Spleen (tissue), 13 donors: ENCODE measurements at places on chromosomes 1 and 21. TPM values are rescaled to one million over a fixed set of nuclear protein-coding genes. Genes with fewer than 3 reads are reported as not detected.

The IRF2BP2 gene
- 63.5 TPM for total RNA-seq

The C1orf141 gene
- total RNA-seq = not detected

The CASQ2 gene
- 0.81 TPM for total RNA-seq

The CCDC185 gene
- not detected for total RNA-seq

The OR2T2 gene
- 0.42 TPM for total RNA-seq

The CRYAA gene
- not detected for total RNA-seq

The DNM3 gene
- 5.0 TPM for total RNA-seq

The FCN3 gene
- 10.6 TPM for total RNA-seq

The NES gene
- 124 TPM for total RNA-seq

The EXTL1 gene
- total RNA-seq = 7.1 TPM

The SFT2D2 gene
- 90.2 TPM for total RNA-seq

The CFAP141 gene
- total RNA-seq = not detected

The MMEL1 gene
- total RNA-seq = 4.6 TPM

The DISP1 gene
- 4.4 TPM for total RNA-seq

The PTPRC gene
- total RNA-seq = 453 TPM

The BNIPL gene
- total RNA-seq = 0.33 TPM

The SAMSN1 gene
- total RNA-seq = 43.7 TPM

The TRPM2 gene
- 31.8 TPM for total RNA-seq

The HSD3B2 gene
- not detected for total RNA-seq

The TMEM61 gene
- total RNA-seq = not detected

The FCMR gene
- total RNA-seq = 265 TPM

The GNAI3 gene
- 10.4 TPM for total RNA-seq

The AADACL4 gene
- not detected for total RNA-seq

The GSTM5 gene
- 1.4 TPM for total RNA-seq

The OR2T29 gene
- total RNA-seq = 0.77 TPM

The EDN2 gene
- total RNA-seq = not detected

The CLCA1 gene
- total RNA-seq = not detected

The RNU1-4 gene
- 8,075 TPM for total RNA-seq

The KRTAP21-2 gene
- total RNA-seq = not detected

The RGS5 gene
- total RNA-seq = 32.4 TPM

The SPOCD1 gene
- 2.7 TPM for total RNA-seq

The DMBX1 gene
- total RNA-seq = not detected

The CYP4A22 gene
- 0.43 TPM for total RNA-seq

The NBPF4 gene
- total RNA-seq = not detected

The NUF2 gene
- total RNA-seq = 5.2 TPM

The RAB42 gene
- total RNA-seq = 18.9 TPM

The NUDT17 gene
- total RNA-seq = 5.2 TPM

The IL12RB2 gene
- 1.7 TPM for total RNA-seq

The ARHGAP30 gene
- total RNA-seq = 129 TPM

The CCDC181 gene
- total RNA-seq = not detected

The CD164L2 gene
- total RNA-seq = not detected
